ENCODE measurements at places on chromosomes 4 and X.

DNA sequence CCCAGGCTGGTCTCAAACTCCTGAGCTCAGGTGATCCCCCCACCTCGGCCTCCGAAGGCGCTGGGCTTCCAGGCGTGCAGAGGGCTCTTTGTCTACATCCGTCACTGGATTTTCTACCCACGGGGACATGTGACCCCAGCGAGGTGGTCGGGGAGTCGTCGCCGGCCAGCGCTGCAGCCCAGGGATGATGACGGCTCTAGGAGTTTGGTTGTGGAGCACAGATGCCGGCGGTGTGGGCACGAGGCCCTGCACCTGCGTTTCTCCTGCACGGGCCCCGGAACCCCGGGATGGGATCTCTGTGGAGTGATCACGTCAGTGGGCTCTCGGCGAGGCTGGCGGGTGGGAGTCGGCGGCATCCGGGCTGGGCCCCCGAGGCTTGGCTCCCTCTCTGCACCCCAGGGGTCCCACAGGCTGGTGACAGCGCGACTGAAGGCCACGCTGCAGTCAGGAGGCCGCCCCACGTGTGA, 9.1 kb upstream of the GTPBP6 start:
- DNase-seq, result no peak

DNA sequence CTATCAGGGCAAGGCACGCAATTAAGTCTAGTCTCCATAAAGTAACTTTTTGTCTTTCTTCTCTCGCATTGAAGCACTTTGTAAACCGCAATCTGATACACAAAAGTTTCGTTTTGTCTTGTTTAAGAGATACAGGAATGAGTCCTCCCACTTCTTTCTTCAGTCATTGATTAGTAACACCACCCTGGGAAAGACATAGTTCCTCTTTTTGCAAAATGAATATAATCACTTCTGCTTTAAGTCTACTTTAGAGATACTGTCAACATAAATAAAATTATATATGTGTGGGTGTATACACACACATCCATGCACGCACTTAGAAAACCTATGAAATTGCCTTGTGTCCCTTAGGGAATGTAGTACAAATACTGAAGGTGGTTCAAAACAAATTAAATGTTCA, 11.7 kb downstream of the COQ2 start:
- DNase-seq, result no peak

- DNase-seq, result no peak
Measured at GRCh38 chr4:16205298-16206164, 20.7 kb downstream of the TAPT1 start.

GRCh38 chr4:2402048-2402842, 16.2 kb downstream of the ZFYVE28 start:
- no peak for DNase-seq

- no peak for DNase-seq
Measured at GRCh38 chrX:44675362-44676024, 132.8 kb upstream of the FUNDC1 start.

GRCh38 chr4:74884266-74884665, 48.6 kb upstream of the PARM1 start:
- no peak for DNase-seq

GRCh38 chr4:172232966-172233365, 419.8 kb downstream of the GALNTL6 start:
- DNase-seq, result no peak

DNA sequence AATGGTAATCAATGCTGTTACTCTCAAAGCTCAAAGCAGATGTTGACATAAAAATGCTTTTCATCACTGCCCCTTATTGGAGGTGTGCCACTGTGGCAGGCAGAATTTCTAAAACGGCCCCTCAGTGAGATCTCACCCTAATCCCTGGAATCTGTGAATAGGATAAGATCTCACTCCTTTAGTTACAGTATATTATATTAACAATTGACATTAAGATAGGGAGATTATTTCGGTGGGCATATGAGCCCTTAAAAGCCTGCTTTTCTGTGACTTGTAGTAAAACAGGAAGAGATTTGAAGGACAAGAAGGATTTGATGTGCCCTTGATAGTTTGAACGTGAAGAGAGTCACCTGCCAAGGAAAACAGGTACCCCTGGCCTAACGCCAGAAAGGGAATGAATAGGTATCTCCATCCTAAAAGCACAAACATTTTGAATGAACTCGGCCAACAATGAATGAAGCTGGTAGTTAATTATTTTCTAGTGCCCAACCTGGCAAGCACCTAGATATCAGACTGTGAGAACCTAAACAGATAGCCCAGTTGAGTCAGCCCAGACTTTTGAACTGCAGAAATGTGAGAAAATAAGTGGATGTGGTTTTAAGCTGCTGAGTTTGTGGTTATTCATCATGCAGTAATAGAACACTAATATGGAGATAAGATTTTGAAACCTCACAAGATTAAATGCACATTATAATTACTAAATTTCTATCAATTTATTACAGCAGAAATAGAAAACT, 881.6 kb downstream of the PCDH18 start:
- DNase-seq, result no peak

DNA sequence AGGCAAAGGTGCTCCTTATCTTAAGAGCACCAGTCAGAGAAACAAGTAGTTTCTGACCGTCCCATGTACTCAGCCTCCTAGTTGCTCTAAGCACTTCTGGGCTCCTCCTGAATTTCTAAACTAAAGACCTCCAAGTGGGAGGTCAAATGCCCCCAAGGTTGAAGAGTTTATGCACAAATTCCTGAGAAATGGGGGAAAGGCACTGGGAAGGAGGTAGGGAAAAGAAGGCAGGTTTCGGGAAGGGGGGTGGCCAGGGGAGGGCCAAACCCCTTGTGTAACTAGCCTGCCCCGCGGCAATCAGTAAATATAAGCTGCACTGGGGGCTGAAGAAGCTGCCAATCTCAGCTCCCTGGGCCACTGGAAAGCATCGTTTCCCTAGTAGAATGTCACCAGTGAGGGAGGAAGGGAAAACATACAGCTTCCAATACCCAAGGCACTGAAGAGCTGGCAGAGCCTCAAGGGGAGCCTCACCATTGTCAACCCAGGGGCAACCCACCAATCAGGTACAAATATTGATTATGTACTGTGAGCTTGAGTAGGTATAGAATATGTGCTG, 3.4 kb downstream of the FOXO4 start:
- no peak for DNase-seq

GRCh38 chrX:103783196-103783595, 6.6 kb downstream of the PLP1 start:
- DNase-seq, result no peak

DNA sequence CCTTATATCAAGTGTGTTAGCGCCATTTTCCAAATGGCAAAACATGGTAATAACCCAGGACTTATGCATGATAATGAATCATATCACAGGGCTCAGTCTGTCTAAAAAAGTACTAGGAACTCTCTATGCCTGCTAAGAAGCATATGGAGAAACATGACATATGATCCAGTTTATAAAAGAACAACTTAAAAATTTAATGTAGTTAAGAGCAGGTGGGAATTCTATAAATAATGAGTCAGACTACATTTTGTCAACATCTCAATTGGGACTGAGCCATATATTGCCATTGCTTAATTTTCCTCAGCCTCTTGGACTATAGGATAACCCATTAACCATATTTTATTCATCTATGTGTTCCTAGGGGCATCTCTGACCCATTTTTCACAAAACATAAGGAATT, 360.4 kb upstream of the AGA start:
- DNase-seq, result no peak

GRCh38 chr4:125572601-125573000, 257.8 kb downstream of the FAT4 start:
- no peak for DNase-seq

DNA sequence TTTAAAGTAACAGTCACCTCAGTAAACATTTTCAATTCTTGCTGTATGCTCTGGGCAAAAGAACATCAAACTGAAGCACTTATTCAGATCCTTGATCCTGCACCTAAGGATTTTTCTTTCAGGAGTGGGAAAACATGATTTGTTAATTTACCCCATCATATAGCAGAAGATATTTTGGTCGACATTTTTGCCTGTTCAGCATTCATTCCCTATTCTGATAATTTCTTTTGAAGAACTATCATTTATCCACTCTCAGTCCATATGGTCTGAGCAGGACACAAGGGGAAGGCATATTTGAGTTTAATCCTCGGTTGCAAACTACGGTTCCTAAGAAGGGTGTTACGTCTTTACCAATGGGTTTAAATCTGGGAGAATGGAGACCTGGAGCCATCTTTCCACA, 1.2 kb upstream of the CLOCK start:
- DNase-seq, result no peak

DNA sequence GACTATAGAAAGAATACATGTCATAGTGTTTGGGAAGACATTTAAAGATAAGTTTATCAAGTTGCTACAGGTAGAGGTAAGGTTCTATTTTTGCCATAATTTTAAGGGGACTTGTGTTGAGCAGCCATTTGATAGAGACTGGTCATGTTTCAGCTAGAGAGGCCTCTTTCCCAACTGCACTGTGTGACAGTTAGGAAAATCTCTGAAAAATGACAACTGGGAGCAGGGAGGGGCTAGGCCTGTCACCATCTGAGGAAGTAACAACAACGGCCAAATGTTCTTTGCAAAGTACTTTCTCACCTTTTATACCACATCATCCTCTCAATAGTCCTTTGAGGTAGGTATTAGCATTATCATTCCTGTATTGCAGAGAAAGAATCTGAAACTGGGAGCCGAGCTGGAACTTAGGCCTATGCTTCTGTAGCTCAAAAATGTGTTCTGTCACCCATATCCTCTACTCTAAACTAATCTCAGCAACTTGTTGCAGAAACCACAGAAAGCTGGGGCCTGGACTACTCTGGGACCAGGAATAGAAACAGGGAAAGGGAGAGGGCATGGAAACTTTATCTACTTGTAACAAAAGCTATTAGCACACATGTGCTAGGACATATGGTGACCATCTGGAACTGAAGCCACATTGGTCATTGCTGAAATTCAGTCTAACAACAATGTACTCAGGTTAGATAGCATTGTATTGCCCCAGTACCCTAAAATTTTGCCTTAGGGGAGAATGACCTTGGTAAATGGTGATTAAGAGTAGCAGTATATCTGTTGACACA, 198.9 kb downstream of the MID1IP1 start:
- DNase-seq, result no peak

DNA sequence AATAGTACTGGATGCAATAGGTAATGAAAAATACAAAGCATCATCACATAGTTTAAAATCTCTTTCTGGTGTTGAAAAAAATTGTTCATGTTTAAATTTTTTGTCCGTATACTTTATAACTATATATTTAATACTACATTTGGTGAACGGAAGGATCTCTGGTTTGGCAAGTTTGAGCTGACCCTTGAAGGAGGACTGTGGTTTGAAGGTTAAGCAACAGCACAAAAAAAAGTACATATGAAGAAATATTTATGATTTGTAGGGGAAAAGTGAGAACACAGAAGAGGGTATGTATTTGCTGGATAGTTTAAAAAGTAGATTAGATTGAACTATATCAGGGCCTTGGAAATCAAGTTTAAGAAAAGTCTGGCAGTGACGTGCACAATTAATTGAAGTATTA, 13.3 kb downstream of the SRP72 start:
- no peak for DNase-seq

GRCh38 chrX:49209434-49210251, 9.7 kb upstream of the SYP start:
- no peak for DNase-seq

GRCh38 chr4:187602339-187603092, 393.1 kb upstream of the ZFP42 start:
- DNase-seq, result no peak

DNA sequence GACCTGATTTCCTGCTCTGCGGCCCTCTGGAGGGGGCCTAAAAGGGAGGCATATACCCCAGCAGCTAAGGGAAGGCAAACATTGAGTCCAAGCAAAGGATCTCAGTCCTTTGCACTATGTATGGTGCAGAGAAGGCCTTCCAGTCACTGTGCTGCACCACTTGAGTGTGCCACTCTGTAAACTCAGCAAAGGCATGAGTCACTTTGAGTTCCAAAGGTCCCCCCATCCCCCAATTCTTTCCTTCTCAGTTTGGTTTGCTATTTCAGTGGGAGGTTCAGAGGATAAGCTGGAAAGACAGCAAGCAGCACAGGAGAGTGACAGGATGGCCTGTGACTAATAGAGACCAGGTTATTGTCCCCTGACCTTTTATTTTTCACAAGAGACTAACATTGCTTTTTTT, 131.3 kb downstream of the FHDC1 start:
- no peak for DNase-seq

- DNase-seq, result no peak
Measured at GRCh38 chr4:176319151-176319703, 539 bp upstream of the SPCS3 start.

GRCh38 chr4:152325831-152326230, 210.1 kb downstream of the FBXW7 start:
- DNase-seq, result no peak

- DNase-seq, result no peak
Measured at GRCh38 chr4:164856396-164856795, 20.6 kb upstream of the APELA start.

- DNase-seq, result no peak
Measured at GRCh38 chr4:151532001-151532708, 123.2 kb downstream of the FHIP1A start.

DNA sequence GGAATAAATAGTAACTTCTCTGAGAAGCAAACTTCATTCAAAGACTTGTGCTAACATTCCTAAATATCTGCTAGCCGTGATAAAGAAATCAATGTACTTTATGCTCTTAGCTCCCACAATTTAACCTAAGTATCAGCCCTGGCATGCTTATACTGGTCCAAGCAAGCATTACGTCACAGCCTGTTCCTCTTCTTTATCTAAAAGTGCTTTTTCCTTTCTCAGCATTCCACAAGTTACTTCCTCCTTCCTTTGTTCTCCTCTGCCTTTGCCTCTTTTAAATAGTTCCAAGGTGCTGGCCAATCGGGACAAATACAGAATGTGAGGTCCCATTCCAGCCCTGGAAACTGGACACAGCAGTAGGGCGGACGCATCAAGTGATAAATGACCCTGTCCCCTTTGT, 249.6 kb downstream of the DHRSX start:
- no peak for DNase-seq

DNA sequence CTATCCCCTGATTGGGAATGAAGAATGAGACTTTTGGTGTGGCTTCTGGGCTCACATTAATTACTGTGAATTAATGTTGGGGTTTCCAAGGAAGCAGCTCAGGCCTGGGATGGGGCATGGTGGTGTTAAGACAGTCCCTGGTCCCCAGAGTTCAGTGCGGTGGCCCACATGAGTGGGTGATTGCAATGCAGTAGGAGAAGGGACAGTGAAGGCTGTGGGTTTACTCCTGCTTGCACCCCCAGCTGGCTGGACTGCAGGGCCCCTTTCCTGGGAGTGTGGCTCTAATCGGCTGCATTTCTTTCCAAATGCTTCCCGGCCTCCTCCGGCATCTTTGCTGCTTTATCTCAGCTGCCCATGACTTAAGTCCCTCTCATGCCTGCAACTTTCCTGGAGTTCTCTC, 28.2 kb upstream of the GPR78 start:
- no peak for DNase-seq

All from CD4-positive, alpha-beta T cell treated with Interferon gamma for 1 hour (primary cell).